ENCODE measurements at places on chromosomes 5 and 9.

DNA sequence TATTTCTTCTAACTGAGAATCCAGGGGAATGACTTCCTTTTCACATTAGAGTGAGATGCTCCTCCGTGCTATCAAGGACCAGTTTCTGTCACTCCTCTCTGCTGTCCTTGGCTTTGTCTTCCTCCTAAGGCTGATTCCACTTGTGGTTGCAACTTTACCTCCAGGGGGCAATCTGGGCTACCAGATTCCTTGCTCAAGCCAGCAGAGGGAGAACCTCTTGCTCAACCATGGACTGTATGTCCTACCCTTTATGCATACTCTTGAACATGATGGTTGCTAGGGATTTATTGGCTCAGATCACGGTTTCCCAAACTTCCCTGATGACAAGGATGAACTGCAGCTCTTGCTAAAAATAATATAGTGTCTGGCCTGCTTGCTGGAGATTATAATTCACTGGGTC, 24.0 kb downstream of the NNT start:
- no peak for DNase-seq

GRCh38 chr5:105593011-105593760, 2030.6 kb upstream of the NUDT12 start:
- no peak for DNase-seq

DNA sequence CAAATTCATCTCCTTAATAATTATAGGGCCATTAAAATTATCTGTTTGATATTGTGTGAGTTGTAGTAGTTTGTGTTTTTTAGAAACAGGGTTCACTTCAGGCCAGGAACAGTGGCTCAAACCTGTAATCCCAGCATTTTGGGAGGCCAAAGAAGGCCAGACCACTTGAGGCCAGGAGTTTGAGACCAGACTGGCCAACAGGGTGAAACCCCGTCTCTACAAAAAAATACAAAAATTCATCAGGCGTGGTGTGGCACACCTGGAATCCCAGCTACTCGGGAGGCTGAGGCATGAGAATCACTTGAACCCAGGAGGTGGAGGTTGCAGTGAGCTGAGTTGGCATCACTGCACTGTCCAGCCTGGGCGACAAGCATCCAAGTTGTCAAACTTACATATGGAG, 57.0 kb downstream of the IARS1 start:
- no peak for DNase-seq

DNA sequence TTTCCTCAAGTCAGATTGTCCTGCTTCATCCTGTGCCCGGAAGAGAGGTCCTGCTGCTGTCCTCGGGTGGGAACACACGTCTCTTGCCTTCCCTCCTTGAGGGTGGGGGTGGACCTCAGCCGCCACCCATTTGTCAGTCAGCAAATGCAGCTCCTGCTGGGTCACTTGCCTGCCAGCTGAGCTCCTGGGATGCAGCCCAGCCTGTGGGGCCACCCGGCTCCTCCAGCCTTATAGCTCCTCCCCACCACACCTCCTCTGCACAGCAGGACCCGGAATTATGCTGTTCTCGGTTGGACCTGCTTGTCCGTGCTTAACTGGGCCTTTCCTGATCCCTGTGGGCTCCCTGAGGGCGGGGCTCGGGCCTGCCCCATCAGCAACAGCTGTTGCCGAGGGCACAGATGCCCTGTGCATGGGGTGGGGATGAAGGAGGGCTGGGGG, 52.7 kb downstream of the RXRA start:
- peak; percentile 33 for DNase-seq

- no peak for DNase-seq
These were observed 1.5 kb downstream of the SPINK9 start for GRCh38 chr5:148336704-148337435.

- no peak for DNase-seq
These were observed 30.0 kb downstream of the XPA start for GRCh38 chr9:97666907-97667686.

DNA sequence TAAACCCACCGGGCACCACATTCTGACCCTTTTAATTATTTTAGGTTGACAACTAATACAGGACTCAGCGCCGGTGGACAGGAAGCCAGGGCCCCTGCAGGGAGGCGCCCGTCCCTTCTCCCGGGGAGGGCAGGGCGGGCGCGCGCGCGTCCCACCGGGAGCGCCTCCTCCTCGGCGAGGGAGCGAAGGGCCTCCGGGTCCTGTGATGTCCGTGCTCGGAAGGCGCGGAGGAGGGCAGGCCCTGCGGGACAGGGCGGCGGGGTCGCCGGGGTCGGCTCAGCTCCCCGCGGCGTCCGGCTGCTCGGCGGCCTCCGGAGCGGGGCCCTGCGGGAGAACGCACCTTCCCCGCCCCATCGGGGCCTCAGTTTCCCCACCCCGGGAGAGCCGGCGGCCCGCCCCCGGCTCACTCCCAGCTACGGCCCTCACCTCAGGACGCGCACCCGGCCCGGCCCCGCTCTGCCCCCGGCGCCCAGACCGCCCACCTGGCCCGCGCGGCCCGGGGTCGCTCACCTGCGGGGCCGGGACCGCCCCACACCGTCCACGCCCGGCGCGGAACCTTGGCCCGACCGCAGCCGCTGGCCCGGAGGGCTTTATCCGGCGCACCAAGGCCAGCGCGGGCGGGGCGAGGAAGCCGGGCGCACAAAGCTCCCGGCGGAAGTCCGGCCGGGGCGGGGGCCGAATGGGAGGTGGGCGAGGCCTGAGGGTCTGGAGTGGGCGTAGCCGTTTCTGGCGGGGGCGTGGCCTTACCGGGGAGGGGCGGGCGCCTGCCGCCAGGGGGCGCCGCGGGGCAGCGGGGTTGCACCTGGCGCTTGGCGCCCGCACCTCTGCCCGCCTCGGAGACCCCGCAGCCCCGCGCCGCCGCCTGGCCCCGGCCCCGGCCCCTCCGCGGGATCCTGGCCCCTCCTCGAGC, at the start of the genes EXD3 and NOXA1:
Gene EXD3 (minus strand): TSS at position 559 of the 910 bp plus-strand sequence. CDS start 27,805 bp downstream, outside the sequence.
Gene NOXA1 (plus strand): TSS at position 790 of the 910 bp plus-strand sequence. CDS start 137 bp downstream, outside the sequence.
- DNase-seq: peak; percentile 92

DNA sequence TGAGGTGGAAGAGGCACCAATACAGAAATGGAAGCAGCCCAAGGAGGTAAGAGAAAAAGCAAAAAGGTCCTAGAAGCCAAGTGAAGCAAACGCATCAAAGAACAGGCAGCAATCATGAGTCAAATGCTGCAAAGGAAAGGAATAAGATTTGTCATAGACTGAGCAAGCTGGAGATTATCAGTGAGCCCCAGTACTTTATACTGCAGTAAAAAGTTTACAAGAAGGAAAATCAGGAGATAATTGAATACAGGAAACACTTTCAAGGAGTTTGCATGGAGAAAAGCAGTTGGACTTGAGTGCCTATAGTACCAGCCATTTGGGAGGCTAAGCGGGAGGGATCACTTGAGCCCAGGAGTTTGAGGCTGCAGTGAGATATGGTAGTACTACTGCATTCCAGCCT, 7.2 kb upstream of the HAVCR1 start:
- no peak for DNase-seq

GRCh38 chr5:149852641-149853330, 91.8 kb downstream of the PDE6A start:
- peak; percentile 57 for DNase-seq

DNA sequence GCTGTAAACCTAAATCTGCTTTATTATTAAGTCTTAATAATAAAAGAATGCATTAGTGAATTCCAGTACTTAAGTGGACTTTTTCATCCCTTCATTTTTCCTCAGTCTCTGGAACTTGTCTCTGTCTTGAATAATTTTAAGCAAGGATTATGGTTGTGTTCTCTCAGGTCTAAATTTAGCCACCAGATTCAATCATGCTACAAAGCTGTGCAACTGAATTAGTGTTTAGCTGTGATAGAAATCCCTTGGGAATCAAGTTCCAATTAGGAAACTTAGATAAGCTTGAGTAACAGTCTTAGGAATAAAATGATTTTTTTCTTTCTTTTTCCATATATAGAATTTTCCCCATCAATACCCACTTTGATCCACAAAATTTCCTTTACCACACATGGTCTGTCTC, 104.3 kb downstream of the PLPPR1 start:
- DNase-seq: no peak

DNA sequence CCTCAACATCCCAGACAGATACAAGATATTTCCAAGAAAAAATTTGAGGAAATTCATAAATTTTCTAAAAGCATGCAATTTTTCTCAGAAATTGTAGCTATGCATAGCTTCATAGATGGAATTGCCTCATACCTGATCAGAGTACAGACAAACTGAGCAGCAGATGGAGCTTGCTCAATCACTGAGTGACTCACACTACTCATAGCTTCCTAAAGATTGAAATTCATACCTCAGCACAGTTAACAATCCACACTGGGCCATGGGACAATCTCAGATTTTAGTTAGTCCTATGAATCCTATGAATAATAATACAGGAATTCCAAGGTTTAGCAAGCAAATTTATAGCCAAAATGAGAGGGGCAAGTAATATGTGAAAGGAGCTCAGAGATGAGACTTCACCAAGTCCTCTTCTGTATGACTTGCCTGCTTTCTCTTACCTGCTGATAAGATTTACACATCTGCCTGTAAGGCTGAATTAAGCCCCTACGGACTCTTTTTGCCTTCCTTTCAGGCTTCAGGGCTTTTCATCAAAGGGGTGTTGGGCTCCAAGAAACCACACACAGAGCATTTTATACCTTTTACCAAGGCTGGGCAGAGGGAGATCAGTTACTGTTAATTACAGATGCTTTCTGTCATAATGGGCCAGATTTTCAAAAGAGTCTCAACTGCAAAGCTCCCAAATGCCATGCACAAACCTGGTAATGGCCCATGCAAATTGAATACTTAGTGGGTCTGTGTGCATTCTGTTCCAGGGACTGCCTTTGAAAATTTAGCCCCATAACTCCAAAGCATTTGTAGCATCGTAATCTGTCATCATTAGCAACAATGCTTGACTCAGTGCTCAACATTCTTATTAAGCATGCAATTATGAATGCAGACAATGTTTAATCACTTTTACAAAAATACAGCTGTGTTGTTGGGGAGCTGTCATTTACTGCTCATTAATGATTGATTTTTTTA, 439.3 kb downstream of the DTWD2 start:
- DNase-seq: peak; percentile 87

GRCh38 chr5:978693-979092, 29.9 kb upstream of the NKD2 start:
- no peak for DNase-seq

GRCh38 chr9:109020581-109021511, 7.5 kb upstream of the CTNNAL1 start:
- DNase-seq: no peak
